ENCODE measurements at places on chromosomes 12 and 14.

DNA sequence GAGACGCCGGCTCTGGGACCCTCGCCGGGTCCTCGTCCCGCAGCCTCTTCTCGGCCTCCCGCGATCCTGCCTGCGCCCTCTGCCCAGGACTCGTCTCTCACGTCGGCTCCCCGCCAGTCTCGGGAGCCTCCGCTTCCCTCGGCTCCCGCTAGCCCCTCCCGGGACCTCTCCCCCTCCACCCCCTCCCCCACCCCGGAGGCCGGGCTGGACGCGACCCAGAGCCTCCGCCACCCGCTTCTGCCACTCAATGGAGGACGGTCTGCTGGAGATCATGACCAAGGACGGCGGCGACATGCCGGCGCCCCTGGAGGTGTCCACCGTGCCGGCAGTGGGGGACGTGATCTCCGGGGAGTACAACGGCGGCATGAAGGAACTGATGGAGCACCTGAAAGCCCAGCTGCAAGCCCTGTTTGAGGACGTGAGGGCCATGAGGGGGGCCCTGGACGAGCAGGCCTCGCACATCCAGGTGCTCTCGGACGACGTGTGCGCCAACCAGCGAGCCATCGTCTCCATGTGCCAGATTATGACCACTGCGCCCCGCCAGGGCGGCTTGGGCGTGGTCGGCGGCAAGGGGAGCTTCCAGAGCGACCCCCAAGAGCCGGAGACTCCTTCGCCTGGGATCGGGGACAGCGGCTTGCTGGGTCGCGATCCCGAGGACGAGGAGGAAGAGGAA is 568 bp downstream of the CCDC184 start:
- DNase-seq, result no peak

DNA sequence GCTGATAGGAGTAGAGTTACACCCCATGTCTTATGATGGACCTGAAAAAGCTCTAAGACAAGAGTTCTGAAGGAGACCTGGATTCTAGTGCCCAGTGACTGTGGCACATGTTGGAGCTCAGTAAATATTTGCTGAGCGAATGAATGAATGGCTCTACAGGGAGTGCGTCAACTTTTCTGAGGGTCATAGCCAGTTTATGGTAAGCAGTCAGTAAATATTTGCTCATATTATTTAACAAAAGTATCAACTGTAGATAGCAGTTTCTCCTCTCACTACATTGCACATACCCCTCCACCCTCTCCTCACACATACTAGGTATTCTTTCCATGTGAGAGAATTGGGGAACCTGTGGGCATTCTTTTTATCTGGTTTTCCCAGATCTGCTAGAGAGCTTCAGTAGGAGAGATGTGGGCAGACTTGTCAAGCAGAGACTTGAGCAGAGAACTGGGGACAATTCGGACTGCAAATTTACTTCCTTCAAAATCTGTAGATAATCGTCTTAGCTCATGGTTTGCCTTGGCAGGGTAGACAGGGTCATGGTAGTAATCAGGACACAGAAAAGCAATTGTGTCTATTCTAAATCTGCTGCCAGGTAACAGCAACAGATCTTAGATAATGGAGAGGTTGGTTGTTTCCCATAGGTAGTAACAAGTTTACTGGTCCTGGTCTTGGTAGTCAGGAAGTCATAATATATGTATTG is 5.7 kb downstream of the SLC4A8 start:
- DNase-seq, result no peak

GRCh38 chr14:78524766-78525165 is 354.6 kb downstream of the NRXN3 start:
- no peak for DNase-seq

GRCh38 chr12:66999141-66999540 is 270.0 kb upstream of the CAND1 start:
- DNase-seq, result no peak

DNA sequence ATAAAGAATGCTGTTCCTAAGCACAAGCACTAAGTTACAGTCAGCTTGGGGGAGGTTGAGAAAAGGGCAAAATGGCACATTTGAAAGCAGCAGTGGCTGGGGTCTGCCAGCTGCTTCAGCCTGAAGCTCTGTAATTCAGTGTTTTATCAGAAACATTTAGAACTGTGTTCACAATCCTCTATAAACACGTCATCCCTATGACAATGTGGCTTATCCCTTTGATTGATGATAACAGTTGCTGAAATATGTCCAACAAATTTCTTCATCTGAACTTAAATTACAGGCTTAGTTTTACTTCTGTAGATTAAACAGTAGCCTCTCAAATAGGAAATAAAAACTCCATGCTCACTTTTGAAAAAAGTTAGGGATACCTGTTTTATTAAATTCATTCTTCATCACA is 108.8 kb downstream of the VEZT start:
- no peak for DNase-seq

- no peak for DNase-seq
These were observed 87.3 kb downstream of the PHLDA1 start for GRCh38 chr12:75944097-75944904.

DNA sequence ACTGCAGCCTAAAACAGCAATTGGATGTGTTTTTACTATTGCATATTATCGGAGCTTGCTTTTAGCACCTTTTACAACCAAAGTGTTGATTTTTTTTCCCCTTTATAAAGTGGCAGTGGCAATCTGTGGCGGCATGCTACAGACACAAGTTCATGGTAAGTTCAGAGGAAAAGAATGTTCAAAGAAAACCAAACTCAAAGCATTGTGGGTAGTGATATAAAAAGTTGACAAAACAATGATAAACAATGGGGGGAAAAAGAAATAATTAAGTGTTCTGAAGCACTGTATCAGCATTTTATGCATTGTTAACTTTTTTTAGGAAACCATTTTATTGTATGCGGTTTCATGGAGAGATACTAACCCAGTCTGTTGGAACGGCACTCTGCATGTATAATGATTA is 492.0 kb upstream of the SOX5 start:
- no peak for DNase-seq

DNA sequence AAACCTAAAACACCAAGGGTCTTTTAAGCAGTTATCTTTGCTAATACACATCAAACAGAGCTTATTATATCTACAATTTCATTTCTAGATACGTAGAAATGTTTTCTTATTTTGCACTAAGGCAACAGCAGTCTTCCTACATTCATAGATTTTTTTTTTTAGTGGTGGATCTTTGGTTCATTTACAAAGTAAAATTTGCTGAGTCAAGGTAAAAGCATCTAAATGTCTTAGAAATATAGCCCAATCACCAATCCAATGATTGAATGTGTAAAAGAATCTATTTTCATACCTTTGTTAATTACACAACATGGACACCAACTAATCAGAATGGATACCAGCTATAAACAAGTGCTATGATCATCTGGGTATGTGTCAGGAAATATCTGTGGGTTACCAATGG is 272.2 kb upstream of the TMPO start:
- DNase-seq, result no peak

DNA sequence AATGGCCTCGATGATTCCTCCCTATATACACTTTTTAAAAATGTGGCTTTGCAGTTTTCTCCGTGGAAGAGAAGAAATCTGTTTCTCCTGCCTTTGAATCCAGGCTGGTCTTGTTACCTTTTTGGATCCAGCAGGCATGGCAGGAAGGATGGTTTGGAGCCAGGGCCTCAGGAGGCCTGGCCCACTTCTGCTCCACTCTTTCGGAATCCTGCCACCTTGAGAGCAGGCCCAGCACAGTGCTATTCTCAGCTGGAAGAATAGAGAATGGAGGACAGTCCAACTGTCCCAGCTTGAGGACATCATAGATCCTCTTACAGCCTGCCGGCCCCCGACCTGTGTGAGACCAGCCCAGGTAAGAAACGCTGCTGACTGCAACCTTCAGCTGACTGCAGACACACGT is 421.5 kb downstream of the FUT8 start:
- DNase-seq, result no peak

- no peak for DNase-seq
These were observed 12.8 kb downstream of the ZFYVE1 start for GRCh38 chr14:73014105-73014504.

- DNase-seq, result no peak
These were observed 1129.7 kb downstream of the LRFN5 start for GRCh38 chr14:42736408-42736807.

GRCh38 chr12:88142610-88142991 is 494 bp downstream of the TMTC3 start:
- DNase-seq, result peak; percentile 15

GRCh38 chr14:89701211-89702043 is 253.1 kb downstream of the EFCAB11 start:
- peak; percentile 85 for DNase-seq

- no peak for DNase-seq
These were observed 38.9 kb upstream of the BDKRB2 start for GRCh38 chr14:96165493-96166436.

DNA sequence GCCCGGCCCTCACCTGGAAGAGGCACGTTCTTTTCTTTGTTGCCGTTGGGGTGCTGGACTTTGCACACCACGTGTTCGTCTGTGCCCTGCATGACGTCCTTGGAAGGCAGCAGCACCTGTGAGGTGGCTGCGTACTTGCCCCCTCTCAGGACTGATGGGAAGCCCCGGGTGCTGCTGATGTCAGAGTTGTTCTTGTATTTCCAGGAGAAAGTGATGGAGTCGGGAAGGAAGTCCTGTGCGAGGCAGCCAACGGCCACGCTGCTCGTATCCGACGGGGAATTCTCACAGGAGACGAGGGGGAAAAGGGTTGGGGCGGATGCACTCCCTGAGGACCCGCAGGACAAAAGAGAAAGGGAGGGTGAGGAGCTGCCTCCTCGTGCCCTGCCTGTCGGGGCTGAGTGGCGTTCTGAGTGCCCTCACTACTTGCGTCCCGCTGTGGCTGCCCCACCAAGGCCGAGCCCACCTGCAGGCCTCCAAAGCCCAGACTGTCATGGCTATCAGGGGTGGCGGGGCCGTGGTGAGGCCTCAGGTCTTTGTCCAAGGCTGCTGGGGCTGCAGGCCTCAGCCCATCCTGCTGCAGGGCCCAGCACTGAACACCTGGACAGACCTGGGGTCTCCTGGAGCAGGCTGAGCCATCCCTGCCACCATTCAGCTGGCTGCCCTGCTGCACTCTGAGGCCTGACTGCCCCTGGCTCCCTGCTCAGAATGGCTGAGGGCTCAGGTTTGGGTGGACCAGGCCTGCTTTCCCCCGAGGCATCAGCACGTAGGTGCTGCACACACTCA is 329.7 kb downstream of the TMEM121 start:
- DNase-seq, result no peak

- no peak for DNase-seq
These were observed 9.2 kb upstream of the MYL6B start for GRCh38 chr12:56143217-56143616.

DNA sequence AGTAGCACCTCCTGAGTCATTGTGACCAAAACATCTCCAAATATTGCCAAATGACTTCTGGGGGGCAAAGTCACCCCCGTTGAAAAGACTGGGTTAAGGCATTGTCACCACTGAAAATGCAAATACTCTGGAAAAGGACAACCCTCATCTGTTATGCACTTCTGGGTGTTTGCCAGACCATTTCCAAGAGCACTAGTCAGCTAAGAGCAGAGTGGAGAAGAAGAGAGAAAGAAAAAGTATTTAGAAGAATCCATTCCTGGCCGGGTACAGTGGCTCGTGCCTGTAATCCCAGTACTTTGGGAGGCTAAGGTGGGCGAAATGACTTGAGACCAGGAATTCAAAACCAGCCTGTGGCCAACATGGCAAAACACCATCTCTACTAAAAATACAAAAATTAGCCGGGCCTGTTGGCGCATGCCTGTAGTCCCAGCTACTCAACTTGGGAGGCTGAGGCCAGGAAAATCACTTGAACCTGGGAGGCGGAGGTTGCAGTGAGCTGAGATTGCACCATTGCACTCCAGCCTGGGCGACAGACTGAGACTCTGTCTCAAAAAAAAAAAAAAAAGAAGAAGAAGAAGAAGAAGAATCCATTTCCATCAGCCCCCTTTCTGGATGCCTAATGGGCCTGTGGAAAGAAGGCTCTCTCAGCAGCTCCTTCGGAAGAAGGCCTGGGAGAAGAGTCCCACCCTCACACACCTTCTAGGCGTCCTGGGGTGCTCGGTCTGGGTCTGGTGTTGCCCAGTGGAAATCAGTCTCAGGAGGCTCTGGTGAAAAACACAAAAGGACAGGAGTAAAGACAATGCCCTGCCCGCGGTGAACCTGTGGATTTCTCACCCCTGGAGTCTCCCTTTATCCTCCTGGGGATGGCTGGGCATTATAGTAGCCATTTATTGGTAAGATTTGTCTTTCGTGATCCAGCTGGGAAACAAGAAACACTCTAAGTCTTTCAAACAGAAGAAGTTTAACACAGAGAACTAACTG is 3.5 kb upstream of the LTBR start:
- DNase-seq, result no peak

GRCh38 chr12:65696227-65696626 is 128.1 kb upstream of the HMGA2 start:
- no peak for DNase-seq

DNA sequence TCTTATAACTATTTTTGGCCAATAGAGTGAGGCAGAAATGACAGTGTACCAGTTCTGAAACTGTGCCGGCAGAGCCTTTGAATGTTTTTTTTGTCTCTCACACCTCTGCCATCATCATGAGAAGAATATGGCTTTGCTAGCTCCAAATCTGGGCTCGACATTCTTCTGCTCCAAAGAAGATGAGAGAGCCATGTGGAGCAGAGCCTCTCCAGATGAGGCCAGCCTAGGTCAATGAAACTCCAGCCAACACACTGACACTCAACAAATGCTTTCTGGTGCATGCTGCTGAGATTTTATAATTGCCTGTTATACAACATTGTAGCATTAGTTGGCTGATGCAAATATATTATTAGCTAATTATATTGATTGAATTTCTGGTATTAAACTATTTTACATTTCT is 154.7 kb downstream of the SLC38A4 start:
- DNase-seq, result no peak

GRCh38 chr12:19689801-19690472 is 250.6 kb downstream of the AEBP2 start:
- DNase-seq, result no peak

DNA sequence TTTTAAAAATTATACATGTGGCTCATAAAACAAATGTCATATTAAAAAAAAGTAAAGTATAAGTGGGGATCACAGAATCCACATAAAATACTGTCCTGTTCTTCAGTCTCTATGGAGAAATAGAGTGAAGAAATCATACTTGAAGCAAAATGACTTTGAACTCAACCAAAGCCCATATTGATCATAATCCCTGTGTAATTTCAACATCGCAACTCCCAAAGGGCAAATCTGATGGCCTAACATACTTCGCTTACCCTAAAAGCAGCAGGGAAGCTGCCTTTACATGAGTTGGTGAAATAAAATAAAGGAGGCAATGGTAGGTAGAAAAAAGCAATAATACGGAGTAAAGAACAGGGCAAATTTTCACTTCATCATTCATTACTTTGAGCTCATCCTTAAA is 101.8 kb downstream of the CEP128 start:
- DNase-seq, result no peak

GRCh38 chr14:58239244-58240195 is 5.1 kb upstream of the PSMA3 start:
- DNase-seq, result peak; percentile 65

All from T-helper 17 cell (primary cell).